ENCODE measurements at places on chromosomes 2 and 18.
A peak's percentile ranks its signal among the peaks of the same experiment; 100 is the strongest.

- no peak for DNase-seq
Observed at GRCh38 chr18:9663377-9663776, 44.7 kb upstream of the RAB31 start.

GRCh38 chr2:5325523-5325922, 366.7 kb upstream of the SOX11 start:
- DNase-seq = no peak

DNA sequence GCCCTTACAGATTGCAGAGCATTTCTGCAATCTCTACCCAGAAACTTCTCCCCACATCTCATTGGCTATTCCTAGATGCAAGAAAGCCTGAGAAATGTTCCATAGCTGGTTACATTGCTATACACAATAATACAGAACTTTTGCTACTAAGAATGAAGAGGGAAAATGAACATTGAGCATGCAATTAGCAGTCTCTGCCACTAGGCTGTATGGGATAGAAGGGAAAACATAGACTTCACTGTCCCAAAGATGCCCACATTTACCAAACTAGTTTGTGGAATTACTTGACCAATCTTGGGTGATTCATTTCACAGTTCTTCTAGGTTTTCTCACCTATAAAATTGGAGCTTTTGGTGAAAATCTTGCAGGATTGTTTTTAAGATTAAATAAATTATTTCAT, 265.7 kb upstream of the NT5C1B start:
- DNase-seq = no peak

GRCh38 chr2:186835628-186836027, 13.3 kb downstream of the ZSWIM2 start:
- no peak for DNase-seq

DNA sequence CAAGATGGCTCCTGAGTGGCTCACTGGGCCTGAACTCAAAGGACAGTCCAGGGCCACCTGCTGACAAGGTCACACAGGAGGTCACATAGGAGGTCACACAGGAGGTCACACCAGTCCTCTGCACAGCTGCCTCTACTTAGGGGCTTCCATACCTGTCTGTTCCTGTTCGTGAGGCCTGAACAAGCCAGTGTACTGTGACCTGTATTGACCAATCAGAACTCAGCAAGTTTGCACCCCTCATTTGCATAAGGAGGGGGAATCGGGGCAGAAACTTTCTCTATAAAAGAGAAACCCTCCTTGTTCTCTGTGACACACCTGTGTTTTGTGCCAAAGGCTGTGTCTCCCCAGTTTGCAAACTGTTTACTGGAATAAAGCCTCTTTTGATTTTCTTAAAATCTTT, 478.9 kb downstream of the EIPR1 start:
- no peak for DNase-seq

GRCh38 chr2:136128905-136129304, 11.0 kb upstream of the CXCR4 start:
- no peak for DNase-seq

DNA sequence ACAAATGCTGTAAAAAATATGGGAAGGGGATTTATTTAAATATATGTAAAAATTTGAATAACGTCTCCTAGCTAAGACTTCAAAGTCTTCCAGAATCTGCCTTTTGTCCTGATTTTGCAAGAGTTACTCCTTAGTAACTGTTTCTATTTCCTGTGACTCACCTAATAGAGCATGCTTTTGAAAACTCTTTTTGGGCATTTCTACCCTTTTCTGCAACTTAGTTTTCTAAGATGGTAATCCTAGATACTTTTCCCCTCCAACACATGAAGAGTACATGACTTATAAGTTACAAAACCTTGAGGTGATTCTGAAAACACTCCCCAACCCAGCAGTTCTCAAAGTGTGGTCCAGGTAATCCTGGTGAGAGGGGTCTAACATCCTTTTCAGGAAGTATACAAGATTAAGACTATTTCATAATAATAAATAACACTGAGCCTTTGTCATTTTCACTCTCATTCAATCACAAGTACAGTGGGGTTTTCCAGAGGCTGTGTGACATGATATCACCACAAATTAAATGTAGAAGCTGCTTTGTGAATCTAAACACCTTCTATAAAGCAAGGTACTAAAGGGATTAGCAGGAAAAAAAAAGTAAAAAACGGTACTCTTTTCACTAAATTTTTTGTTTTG, 31.9 kb downstream of the PPP4R3B start:
- no peak for DNase-seq

GRCh38 chr2:112980537-112980936, 2.7 kb downstream of the IL36G start:
- DNase-seq = no peak

GRCh38 chr2:180559771-180560170, 420.6 kb upstream of the UBE2E3 start:
- no peak for DNase-seq

- DNase-seq = no peak
Observed at GRCh38 chr18:61471541-61471940, 138.3 kb downstream of the CDH20 start.

DNA sequence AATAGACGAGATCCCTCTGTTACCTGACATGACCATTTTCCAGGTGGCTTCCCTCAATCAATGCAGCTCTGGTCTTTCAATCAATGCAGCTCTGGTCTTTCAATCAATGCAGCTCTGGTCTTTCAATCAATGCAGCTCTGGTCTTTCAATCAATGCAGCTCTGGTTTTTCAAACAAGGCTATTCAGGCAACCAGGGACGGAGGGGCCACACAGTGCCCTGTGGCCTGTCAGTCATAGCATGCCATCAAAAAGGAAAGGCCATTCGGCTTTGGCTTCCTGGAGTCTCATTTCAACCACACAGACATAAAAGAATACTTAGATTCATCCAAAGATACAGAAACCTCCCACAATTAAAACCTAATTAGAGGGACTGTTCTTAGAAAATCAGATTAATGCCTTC, 13.3 kb downstream of the MPP4 start:
- DNase-seq = no peak

GRCh38 chr2:109736177-109736827, 57.8 kb upstream of the RGPD5 start:
- DNase-seq = no peak

GRCh38 chr2:76498360-76498759, 787.6 kb upstream of the GCFC2 start:
- DNase-seq = no peak

- DNase-seq = no peak
Observed at GRCh38 chr2:226187616-226188015, 612.0 kb downstream of the IRS1 start.

- DNase-seq = peak; percentile 26
Observed at GRCh38 chr2:46097714-46098480, 199.3 kb upstream of the EPAS1 start.

GRCh38 chr2:135037831-135038230, 9.4 kb downstream of the MAP3K19 start:
- no peak for DNase-seq

DNA sequence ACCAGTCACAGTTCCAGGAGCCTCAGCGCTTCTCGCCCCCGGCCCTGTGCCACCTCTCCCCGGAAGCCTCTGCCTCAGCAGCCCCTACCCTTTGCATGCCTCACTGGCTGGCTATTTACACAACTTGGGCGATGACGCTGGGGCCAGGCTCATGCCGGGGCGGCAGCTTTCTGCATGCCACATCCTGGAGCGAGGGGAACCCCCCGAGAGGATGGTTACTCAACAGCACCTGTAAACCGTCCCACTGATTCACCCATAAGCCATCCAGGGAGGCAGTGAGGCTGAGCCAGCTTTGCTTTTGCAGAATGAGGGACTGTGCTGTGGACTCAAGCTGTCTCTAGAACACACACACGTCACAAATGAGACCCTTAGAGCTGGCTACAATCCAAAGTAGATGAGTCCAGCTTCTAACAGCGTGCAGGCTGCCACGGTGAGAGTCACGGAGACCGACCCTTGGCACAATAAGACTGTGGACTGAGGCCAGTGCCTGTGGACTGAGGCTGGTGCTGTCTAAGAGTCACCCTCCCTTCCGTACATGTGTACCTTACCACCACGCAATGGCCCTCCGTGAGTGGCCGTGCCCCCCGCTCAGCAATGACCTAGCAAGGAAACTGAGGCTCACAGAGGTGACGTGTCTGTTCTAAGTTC, 45.6 kb upstream of the ODC1 start:
- DNase-seq = no peak

GRCh38 chr18:7164323-7165004, 46.9 kb upstream of the LAMA1 start:
- peak; percentile 39 for DNase-seq

DNA sequence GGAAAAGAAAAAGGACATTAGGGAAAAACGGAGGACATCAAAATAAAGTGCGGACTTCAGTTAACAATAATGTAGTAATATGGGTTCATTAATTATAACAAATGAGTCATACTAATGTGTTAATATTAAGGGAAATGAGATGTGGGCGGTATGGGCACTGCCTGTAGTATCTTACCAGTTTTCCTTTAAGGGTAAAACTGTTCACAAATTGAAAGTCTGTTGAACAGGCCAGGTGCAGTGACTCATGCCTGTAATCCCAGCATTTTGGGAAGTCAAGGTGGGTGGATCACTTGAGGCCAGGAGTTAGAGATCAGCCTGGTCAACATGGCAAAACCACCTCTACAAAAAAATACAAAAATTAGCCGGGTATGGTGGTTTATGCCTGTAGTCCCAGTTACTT, 56.8 kb upstream of the PMAIP1 start:
- DNase-seq = no peak

GRCh38 chr18:48623468-48624235, 84.8 kb downstream of the CTIF start:
- no peak for DNase-seq

DNA sequence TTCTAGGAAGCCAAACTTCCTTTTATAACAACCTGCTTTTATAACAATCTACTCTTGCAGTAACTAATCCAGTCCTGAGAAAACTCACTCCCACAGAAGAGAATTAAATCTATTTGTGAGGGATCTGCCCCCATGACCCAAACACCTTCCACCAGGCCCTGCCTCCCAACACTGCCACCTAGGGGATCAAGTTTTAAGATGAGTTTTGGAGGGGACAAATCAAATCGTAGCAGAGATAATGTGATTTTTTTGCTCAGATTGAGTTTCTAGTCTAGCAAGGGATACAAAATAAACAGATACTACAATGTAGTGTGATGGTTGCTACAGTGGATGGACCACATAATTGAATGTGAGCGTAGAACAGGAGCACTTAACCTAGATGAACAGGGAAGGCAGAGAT, 52.2 kb downstream of the NCOA1 start:
- no peak for DNase-seq

DNA sequence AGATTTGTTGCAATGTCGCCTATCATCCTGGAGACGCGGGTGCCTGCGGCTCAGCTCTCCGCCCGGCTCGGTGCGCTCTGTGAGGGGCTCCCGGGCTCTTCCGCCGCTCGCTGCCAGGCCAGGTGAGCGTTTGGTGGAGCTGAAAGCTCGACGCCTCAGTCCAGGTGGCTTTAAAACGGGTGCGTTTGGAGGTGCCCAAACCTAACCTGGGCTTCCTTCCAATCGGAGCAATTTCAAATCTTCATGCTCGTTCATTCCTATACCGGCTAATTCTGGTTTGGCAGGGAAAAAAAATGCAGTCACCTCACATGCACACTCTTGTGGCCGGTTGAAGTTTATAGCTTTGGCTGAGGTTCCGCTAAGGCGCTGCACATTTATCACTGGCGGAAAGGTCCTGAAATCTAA, at the start of gene SLC16A14:
TSS of gene SLC16A14 (minus strand) at position 274 of the 405 bp plus-strand sequence. CDS start 9,572 bp downstream, outside the sequence.
- DNase-seq = peak; percentile 62

DNA sequence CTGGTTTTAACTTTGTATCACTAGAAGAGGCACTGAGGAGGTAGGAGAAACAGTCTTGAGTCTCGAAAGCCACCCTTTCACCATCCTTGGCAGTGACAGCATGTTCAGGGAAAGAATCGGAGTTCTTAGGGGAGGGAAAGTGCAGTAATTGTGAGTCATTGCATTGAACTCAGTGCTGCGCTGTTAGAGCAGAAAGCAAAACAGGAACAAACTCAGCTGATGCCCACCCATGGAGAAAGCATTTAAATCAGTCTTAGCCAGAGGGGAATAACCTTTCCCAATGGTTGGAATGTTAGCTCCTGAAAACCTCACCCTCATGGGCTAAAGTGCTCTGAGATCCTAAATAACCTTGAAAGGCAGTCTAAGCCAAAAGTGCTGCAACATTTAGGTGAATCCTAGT, 845.6 kb upstream of the CNTNAP5 start:
- no peak for DNase-seq

All from spinal cord (tissue), 10 donors.